ENCODE measurements at places on chromosomes 4 and X.

GRCh38 chr4:2962614-2963174, 512 bp downstream of the NOP14 start:
- peak; percentile 16 for DNase-seq

GRCh38 chr4:35548921-35549320, 695.4 kb downstream of the ARAP2 start:
- DNase-seq = no peak

DNA sequence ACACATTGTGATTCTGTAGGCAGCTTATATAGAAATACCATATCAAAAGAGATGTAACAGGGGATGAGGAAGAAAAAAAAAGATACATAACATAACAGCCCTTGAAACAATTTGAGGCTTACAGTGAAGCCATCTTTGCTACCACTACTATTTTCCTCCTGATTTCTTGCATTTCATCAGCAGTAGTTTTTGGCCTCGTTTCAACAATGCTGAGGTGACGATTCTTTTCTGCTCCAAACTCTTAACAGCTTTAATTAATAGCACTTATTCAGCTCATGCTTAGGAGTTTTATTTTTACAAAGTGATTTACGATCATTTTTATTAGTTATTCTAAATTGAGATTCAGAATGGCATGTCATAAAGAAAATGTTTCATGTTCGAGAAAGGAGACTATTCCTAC, 163.2 kb downstream of the DCK start:
- DNase-seq = peak; percentile 46

- DNase-seq = no peak
Measured at GRCh38 chr4:143380629-143381028, 44.0 kb downstream of the GAB1 start.

- DNase-seq = no peak
Measured at GRCh38 chrX:120294651-120295050, 16.6 kb downstream of the TMEM255A start.

- DNase-seq = no peak
Measured at GRCh38 chrX:146278381-146278780, 460.8 kb downstream of the SLITRK2 start.

- no peak for DNase-seq
Measured at GRCh38 chr4:69044247-69044646, 52.0 kb upstream of the UGT2B7 start.

- no peak for DNase-seq
Measured at GRCh38 chrX:71604141-71604540, 14.2 kb downstream of the CXCR3 start.

- DNase-seq = peak; percentile 86
Measured at GRCh38 chr4:145808021-145808650, 128.2 kb downstream of the C4orf51 start.

DNA sequence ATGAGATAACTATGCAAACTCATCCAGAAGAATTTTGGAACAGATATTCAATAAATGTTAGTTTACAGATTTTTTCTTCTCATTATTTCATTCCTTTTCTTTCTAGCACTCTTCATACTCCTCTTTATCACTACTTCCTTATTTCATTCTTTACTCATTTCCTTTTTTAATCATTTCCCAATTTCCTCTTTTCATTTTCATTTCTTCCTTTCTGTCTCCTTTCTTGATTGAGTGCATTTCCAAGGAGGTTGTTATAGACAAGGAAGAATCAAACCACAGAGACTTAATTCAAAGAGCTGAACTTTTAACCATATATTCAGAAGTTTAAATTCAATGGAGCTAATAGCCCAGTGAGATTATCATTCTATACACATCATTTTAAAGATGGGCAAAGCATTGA, 600.7 kb downstream of the ARAP2 start:
- DNase-seq = no peak

GRCh38 chrX:41982953-41983352, 59.6 kb upstream of the CASK start:
- no peak for DNase-seq

- DNase-seq = no peak
Measured at GRCh38 chrX:31168551-31168950, 96.7 kb upstream of the FTHL17 start.

GRCh38 chr4:70619288-70619687, 9.3 kb upstream of the ENAM start:
- no peak for DNase-seq

GRCh38 chr4:93199492-93199891, 629.1 kb upstream of the ATOH1 start:
- DNase-seq = no peak

- peak; percentile 48 for DNase-seq
Measured at GRCh38 chrX:119729408-119730201, 28.8 kb upstream of the SOWAHD start.

DNA sequence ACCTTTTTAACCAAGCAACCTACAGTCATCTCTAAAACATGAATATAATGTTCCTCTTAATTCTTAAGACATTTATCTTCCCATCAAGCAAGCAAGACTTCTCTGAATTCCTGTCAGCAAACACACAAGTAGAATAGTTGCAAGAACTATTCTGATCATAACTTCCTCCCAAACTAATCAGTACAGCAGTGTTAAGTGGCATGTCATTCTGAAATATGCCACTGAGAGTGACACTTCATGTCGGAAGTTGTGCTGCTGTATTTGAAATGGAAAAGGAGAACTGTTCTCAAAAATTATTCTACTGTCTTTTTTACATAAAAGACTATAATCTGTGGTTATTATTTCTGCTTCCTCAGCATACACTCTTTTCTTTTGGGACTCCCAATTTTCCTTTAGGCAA, 546.6 kb downstream of the PCDH18 start:
- DNase-seq = no peak

GRCh38 chr4:27835851-27836250, 975.2 kb downstream of the STIM2 start:
- no peak for DNase-seq

DNA sequence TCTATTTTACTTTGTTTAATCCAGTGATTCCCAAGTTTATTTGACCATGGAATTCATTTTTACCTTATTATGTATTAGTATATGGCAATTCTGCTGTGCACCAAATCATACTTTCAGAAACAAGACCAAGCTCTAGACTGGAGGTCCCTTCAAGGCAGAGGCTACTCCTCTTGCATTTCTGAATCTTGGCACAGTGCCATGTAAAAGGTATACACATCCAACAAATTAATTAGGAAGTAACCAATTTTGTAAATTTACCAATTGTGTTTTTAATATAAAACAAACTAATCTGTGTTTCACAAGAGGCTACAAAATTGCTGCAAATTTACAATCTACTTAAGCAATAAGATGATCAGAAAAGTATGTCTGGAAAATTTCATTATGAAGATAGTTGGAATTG, 712.2 kb upstream of the HS3ST1 start:
- DNase-seq = no peak

DNA sequence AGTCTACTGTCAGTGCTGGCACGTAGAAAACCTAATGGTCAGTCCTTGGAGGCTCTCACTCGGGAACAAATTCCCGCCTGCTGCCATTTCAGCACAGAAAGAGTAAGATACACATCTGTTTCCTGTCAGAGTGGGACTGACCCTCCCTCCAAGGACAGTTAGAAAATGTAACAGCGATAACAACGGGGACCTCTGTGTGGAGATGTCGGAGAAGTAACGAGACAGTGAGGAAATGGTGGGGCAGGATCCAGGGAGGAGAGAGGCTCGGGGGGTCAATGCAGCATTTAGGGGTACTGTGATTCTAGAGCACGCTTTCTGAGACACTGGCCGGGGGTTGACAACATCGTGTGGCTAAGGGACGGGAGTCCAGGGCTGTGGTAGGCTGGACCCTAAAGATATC, 36.0 kb upstream of the SORCS2 start:
- DNase-seq = no peak

- DNase-seq = no peak
Measured at GRCh38 chrX:580030-580429, 50.6 kb upstream of the SHOX start.

DNA sequence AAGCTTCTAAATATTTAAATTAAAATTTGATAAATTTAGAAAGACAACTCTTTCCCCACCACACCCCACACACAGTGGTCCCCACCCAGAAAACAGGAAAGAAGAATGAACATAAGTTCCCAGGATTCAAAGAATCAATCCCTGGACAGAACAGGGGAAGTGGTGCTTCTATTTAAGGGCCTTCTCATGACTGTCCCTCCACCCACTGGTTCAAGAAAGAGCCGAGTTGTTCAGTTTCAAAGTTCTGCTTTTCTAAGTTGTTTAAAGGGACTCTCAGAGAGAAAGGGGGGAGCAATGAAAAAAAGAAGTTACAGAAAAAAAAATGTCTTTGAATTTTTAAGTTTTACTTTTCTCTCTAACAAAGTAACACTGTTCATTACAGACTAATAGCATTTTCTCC, 195.8 kb downstream of the PDGFC start:
- DNase-seq = no peak

DNA sequence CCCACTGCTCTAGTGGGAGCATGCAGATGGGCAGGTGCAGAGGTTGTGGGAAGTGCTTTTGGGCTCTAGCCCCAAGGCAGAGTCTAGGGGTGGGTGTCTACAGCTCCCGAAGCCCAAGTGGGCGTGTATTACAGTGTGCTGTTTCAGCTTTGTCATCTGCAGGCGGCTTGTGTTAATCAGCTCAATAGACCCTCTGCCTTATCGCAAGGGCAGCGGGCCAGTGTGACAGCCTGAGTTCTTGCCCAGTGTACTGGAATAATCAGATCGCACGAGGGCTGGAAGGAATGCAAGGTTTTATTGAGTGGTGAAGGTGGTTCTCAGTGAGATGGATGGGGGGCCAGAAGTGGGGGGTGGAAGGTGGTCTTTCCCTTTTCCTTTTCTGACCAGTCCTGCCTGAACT, 529.4 kb upstream of the AMOT start:
- peak; percentile 27 for DNase-seq

DNA sequence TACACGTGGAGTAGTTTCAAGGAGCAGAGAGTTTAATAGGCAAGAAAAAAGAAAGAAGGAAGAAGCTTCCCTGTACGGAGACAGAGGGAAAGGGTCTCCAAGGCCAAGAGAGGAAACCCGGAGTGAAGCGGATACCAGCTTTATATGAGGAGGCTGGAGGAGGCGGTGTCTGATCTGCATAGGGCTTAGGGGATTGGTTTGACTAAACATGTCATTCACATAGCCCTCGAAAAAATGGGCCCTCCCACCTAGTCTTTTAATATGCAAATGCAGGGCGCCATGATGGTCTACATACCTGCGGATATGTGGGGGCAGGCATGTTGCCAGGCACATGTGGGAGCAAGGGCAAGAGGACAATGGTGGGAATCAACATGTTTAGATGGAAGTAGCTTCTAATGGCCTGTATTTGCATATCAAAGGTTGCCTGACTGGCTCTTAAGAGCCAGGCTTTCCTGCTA, 103.1 kb upstream of the UGT8 start:
- DNase-seq = no peak

- DNase-seq = peak; percentile 57
Measured at GRCh38 chrX:31038575-31039326, 33.1 kb downstream of the FTHL17 start.

- DNase-seq = no peak
Measured at GRCh38 chr4:84697159-84697558, 114.2 kb downstream of the CDS1 start.

DNA sequence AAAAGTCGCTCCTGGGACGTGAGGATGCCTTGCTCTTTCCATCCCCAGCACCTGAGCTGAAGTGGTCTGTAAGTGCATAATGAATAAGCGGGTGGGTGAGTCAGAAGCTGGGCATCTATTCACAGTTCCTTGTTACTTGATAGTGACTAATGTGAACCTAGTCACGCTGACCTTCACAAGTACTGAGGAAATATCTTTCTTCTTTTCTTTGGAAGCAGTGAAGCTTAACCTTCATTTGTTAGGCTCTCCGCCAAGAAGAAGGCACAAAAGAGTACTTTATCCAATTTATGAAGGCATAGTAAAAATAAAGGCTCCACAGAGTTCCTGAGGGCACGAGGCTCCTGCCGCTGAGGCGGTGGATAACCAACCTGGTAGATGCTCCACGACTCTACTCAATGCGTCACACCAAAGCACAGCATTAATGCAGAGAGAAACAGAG, 475.7 kb upstream of the SLIT2 start:
- peak; percentile 94 for DNase-seq

Data from retinal pigment epithelial cell (primary cell).